ENCODE measurements at places on chromosomes 16 and 17.

- DNase-seq: peak; percentile 81
Measured at GRCh38 chr17:83124871-83125514, 45.6 kb downstream of the METRNL start.

DNA sequence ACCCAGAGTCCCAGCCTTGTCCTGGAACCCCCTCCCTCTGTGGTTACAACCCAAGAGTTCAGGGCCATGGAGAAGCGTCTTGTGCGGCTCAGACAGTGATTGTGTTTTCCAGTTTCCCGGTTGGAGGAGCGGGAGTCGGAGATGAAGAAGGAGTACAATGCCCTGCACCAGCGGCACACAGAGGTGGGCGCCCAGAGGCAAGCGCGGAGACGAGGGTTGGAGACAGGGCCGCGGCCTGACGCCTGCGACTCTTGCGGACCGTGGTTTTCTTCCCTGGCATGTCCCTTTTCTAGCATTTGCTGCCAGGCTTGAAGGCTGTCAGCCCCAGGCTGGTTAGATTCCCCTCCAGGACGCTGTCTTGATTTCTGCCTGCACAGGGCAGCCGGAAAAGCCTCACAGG, 23.0 kb downstream of the MAPK8IP3 start:
- no peak for DNase-seq

GRCh38 chr17:43393944-43394482, 4.8 kb upstream of the ARL4D start:
- peak; percentile 85 for DNase-seq

DNA sequence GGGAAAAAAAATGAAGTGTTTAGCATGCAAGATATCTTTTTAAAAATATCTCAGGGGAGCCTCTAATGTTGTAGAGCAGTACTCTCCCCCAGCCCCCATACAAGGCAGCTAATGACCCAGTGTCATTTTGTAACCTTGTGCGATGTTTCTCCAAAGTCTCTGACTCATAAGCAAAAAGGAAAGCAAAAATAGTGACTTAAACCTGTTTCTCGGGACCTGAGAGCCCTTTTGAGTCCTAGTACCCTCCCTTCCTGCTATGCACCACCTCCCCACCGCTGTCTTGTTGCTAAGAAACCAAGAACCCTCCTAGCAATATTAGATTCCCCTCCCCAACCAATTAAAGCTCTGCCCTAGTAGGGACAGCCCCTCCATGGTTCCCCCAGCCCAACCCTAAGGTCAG, 2.8 kb downstream of the MYCBPAP start:
- DNase-seq: peak; percentile 27

DNA sequence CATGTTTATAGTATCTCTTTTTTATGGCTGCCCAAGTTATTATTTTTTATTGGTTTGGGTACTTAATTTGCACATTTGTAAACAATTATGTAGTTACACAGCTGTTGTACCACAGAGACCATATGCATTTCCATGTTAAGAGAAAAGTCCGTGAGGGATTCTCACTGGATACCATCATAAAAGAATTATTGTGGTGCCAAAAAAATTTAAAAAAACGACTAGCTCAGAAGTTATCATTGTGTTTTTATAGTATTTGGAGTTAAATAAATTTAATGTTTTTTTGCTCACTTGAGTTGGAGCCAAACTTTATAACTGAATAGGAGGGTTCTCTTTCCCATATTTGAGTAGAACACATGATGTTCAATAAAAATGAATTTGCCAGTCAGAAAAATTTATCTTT, 618.7 kb downstream of the WWOX start:
- no peak for DNase-seq

- DNase-seq: no peak
Measured at GRCh38 chr16:49057936-49058335, 223.7 kb downstream of the CBLN1 start.

- DNase-seq: peak; percentile 66
Measured at GRCh38 chr17:78239489-78239931, 8.1 kb downstream of the TMEM235 start.

DNA sequence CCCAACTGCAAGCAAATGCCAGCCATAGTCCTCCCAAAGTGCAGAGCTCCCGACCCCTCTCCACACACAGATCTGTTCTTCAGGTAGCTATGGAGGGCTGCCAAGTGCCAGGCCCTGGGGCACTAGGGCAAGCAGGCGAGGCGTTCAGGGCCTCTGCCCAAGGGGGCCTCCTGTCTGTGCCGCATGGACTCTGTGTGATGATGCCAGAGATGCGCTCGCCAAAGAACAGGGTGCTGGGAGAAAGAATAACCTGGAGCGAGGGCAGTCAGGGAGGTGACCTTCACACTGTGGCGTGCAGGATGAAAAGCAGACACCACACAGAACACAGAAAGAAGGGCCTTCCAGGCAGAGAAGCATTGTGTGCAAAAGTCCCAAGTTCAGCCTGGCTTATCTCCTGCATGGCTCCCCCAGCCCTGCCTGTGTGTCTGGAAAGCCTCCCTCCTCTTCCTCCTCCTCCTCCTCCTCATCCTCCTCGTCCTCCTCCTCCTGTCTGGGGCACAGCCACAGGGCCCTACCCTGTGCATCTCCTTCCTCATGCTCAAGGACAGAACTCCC, 44.2 kb downstream of the PEMT start:
- DNase-seq: no peak

GRCh38 chr17:31413081-31413799, 21.8 kb downstream of the RAB11FIP4 start:
- no peak for DNase-seq

GRCh38 chr16:23949630-23950290, 114.0 kb downstream of the PRKCB start:
- peak; percentile 84 for DNase-seq

GRCh38 chr17:82113422-82113821, 15.4 kb upstream of the FASN start:
- DNase-seq: no peak

GRCh38 chr17:80902963-80903611, 88.6 kb upstream of the CHMP6 start:
- no peak for DNase-seq

- DNase-seq: peak; percentile 30
Measured at GRCh38 chr16:72875291-72876031, 172.5 kb downstream of the ZFHX3 start.

DNA sequence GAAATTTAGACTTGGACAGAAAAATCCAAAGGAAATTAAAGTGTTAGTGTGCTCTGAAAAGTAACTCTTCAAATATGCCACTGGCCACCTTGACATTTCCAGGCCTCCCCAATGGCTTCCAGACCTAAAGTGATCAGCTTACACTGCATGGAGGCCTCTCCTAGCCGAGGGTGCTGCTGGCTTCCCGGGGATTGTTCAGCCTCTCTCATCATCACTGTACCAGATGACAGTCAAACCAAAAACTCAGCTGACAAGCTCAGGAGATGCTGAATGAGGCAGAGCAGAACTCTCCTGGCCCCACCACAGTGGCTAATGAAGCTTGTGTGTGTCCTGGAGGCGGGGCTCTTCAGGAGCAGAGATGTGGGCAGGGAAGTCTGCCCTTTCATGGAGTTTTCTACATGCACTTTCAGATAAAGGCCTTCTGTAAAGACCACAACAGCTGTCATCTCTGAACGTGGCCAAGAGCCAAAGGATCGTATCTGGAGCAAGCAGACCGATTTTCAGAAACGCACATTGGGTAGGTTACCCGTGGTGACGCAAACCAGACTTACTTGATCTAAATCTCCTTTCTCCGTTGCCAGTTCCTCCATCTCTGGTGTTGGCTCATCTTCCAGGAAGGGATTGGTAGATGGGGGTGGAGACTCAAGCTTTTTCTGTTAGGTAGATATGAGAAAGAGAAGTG, 113.3 kb downstream of the VPS53 start:
- no peak for DNase-seq

- DNase-seq: no peak
Measured at GRCh38 chr17:42779936-42780850, at the start of gene WNK4. Gene WNK4, plus strand, starts transcription at chr17:42780610. Its CDS starts 89 bp downstream, at chr17:42780699.

- DNase-seq: no peak
Measured at GRCh38 chr16:77594799-77595596, 127.3 kb upstream of the NUDT7 start.

DNA sequence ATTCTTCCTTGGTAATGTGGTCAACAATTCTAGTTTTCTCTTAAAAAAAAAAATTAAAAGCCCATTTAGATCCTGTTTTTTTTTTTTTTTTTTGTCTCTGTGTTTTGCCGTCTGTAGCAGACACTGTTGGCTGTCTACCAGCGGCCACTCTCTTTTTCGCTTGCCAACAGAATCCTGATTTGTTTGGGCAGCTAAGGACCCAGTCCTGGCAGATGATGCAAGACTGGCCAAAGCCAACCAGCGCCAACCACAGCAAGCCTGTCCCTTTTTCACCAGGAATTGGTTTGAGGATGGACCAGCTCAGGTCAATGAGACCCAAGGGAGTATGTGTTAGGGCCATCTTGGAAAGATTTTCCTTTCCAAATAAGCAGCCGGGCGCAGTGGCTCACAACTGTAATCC, 28.2 kb downstream of the ST3GAL2 start:
- no peak for DNase-seq

DNA sequence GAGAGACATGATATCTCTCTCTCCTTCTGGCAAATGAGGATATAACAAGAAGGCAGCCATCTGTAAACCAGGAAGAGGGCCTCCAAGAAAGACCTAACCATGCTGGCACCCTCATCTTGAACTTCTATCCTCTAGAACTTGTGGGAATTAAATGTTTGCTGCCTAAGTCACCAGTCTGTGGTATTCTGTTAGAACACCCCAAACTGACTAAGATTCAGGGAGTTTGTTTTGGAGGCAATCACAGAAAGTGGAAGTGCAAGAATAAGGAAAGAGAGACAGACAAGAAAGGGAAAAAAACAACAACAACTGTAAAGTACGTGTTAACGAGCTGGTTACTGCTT, 114.5 kb upstream of the GOT2 start:
- DNase-seq: no peak

- peak; percentile 20 for DNase-seq
Measured at GRCh38 chr17:62933501-62934385, 32.3 kb upstream of the TANC2 start.

- no peak for DNase-seq
Measured at GRCh38 chr16:27918755-27919154, 144.8 kb downstream of the GSG1L start.

GRCh38 chr17:57522042-57523005, 222.8 kb downstream of the CCDC182 start:
- no peak for DNase-seq

- DNase-seq: no peak
Measured at GRCh38 chr16:49699841-49700175, 156.1 kb downstream of the ZNF423 start.

DNA sequence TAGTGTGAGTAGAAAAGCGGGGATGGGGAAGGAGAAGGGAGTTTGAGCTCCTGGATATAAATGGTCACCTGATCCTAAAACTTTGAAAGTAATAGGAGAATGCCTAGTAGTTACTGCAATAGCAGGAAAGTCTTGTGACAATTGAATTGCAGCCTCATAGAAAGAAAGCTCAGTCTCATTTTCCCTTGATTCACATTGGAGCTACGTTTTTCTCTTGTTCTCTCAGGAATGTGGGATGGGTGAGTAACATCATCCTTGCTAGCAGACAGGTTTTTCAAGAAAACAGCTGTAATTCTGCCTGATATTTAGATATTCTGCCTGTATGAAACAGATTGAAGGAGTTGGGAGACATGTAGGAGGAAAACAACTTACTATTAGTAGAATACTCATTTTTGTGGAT, 25.3 kb downstream of the SF3B3 start:
- DNase-seq: no peak

GRCh38 chr17:60874772-60875171, 197.1 kb downstream of the BCAS3 start:
- DNase-seq: no peak

DNA sequence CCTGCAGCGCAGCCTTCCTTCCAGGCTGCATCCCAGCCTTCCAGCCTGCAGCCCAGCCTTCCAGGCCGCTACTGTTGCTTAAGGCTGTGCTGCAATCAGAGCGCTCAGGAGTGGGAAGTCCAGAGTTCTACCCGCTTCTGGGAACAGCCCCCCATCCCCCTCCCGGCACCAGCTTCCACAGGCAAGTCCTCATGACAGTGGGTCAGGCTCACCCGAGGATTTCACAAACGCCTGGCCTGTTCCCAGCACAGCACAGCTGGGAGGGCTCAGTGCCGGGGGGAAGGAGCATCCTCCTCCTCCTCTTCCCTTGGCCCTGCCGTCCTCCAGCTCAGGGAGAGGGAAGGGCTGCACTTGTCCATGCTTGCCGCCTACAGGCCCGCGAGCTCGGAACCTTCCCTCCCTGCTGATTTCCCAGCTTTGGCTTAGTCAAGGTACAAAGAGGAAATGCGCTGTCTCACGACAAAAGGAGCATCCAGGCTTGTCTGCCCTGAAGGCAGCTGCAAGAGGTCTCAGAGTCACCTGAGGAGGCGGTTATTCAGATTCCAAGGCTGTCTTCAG, 8.3 kb downstream of the SOCS3 start:
- DNase-seq: no peak

- no peak for DNase-seq
Measured at GRCh38 chr16:55552621-55553020, 13.9 kb upstream of the CAPNS2 start.

DNA sequence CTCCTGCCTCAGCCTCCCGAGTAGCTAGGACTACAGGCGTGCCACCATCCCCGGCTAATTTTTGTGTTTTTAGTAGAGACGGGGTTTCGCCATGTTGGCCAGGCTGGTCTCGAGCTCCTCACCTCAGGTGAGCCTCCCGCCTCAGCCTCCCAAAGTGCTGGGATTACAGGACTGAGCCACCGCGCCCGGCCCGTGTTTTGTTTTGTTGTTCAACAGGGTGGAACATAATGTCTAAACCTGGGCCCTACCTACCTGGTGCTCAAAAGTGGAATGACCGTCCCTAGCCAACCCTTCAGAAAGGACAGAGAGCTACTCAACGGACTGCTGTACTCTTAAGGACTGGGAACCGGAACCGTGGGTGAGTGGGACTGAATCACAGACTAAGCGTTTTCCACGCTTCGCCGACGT, 772 bp upstream of the KIF22 start:
- DNase-seq: no peak

- no peak for DNase-seq
Measured at GRCh38 chr16:75532142-75532765, 3.7 kb downstream of the CHST5 start.

DNA sequence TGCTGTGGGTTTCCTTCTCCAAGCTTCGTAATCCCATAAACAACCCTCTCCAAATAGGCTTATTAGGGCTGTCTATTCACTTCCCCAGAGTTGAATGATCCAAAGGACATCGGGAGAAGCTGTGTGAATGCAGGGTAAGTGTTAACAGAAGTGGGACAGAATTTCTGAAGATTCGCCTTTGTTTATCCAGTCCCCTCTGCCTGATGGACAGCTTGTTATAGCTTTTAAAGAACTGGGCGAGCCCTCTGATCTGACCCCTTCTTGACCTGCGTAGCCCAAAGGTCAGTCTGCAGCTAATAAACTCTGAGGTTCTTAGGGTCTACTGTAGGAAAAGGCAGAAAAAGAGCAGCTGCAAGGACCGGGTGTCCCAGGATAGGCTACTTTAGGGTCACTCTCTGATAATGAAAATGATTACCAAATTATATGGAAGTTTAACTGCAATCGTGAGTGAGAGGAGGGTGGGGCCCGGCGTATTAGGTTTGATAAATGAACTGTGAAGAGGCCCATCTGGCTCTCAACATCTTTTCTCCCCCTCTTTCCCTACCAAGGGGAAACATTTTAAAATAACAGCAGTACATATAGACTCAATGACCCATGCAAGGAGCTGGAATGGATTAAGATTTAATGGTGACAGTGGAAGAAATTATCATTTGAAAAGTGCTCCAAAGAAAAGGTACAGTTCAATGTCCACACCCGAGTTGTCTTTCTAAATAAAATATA, 233.4 kb downstream of the FTO start:
- no peak for DNase-seq

GRCh38 chr17:15469260-15469659, 1.8 kb upstream of the CDRT4 start:
- DNase-seq: no peak

GRCh38 chr16:21653571-21653970, 1.2 kb upstream of the IGSF6 start:
- DNase-seq: no peak
